ENCODE measurements at places on chromosomes 12 and 14. TPM values are rescaled to one million over a fixed set of nuclear protein-coding genes. Genes with fewer than 3 reads are reported as not detected.

The TCL1A gene
- not detected for total RNA-seq

The GPR65 gene
- total RNA-seq: not detected

The PHLDA1 gene
- total RNA-seq: 42.6 TPM

The IL23A gene
- 0.35 TPM for total RNA-seq

The SERPINA3 gene
- total RNA-seq: 433 TPM

The SLC25A47 gene
- 1.0 TPM for total RNA-seq

The HSP90AA1 gene
- 1,509 TPM for total RNA-seq

DNA sequence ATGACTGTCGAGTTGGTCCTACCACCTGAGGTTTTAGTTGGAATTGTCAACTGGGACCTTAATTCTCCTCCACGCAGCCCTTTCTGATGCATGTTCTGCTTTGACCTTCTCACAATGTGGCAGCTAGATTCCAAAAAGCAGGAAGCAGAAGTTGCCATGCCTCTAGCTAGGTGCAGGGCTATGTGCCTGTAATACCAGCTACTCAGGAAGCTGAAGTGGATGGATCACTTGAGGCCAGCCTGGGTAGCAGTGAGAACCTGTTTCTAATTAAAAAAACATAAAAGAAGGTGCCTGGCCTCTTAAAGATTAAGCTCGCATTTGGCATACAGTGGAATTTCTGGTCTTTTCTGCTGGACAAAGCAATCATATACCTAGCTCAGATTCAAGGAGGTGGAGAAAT is 77.1 kb downstream of the FGD4 start:
- no peaks in the 10 kb centered on the region for H3K36me3 ChIP-seq
- DNase-seq: no peak
- H3K4me3 ChIP-seq: no peak overlapping the region
- H3K27me3 ChIP-seq: no peaks in the 10 kb centered on the region
- H3K4me1 ChIP-seq: peaks cover 17% of the 10 kb centered on the region

- H3K27me3 ChIP-seq: no peaks in the 10 kb centered on the region
- no peak for DNase-seq
- no peak overlapping the region for H3K4me3 ChIP-seq
- H3K27ac ChIP-seq: no peak overlapping the region
- no peaks in the 10 kb centered on the region for H3K36me3 ChIP-seq
Observed at GRCh38 chr14:59785629-59786028, 84.9 kb downstream of the RTN1 start.

GRCh38 chr12:21801522-21802288 is 27.2 kb upstream of the KCNJ8 start:
- H3K27ac ChIP-seq: no peak overlapping the region
- DNase-seq: no peak
- H3K27me3 ChIP-seq: no peaks in the 10 kb centered on the region
- no peaks in the 10 kb centered on the region for H3K36me3 ChIP-seq

GRCh38 chr12:68327896-68328295 is 4.3 kb downstream of the MDM1 start:
- H3K4me1 ChIP-seq: peaks cover 11% of the 10 kb centered on the region
- DNase-seq: no peak
- H3K36me3 ChIP-seq: no peaks in the 10 kb centered on the region
- H3K27me3 ChIP-seq: no peaks in the 10 kb centered on the region
- H3K27ac ChIP-seq: no peak overlapping the region

- no peaks in the 10 kb centered on the region for H3K4me1 ChIP-seq
- no peaks in the 10 kb centered on the region for H3K36me3 ChIP-seq
- DNase-seq: no peak
- H3K27ac ChIP-seq: no peak overlapping the region
- H3K4me3 ChIP-seq: no peak overlapping the region
- H3K27me3 ChIP-seq: no peaks in the 10 kb centered on the region
Observed at GRCh38 chr12:116492703-116493324, 66.4 kb upstream of the MAP1LC3B2 start.

- H3K36me3 ChIP-seq: no peaks in the 10 kb centered on the region
- no peaks in the 10 kb centered on the region for H3K27me3 ChIP-seq
- no peak for DNase-seq
- no peak overlapping the region for H3K27ac ChIP-seq
- no peaks in the 10 kb centered on the region for H3K4me1 ChIP-seq
Observed at GRCh38 chr12:128661226-128661569, 162.6 kb downstream of the SLC15A4 start.

DNA sequence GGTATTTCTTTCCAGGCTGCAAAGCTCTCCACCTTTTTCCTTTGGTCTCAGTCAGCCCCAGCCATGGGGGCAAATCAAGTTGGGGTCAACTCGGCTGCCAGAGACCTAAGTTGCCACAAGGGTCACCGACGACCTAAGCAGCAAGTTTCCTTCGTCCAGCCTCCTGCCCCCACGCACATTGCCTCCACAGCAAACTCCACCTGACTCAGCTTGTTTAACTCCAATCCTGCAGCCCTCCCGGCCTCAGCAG is 767 bp upstream of the KCNMB4 start:
- peak overlapping the region; percentile 78 for H3K4me3 ChIP-seq
- H3K36me3 ChIP-seq: no peaks in the 10 kb centered on the region
- DNase-seq: no peak
- H3K27me3 ChIP-seq: peaks cover 21% of the 10 kb centered on the region
- no peak overlapping the region for H3K27ac ChIP-seq

GRCh38 chr14:51977075-51977474 is 12.3 kb upstream of the RTRAF start:
- H3K4me3 ChIP-seq: no peak overlapping the region
- no peaks in the 10 kb centered on the region for H3K36me3 ChIP-seq
- H3K27me3 ChIP-seq: no peaks in the 10 kb centered on the region
- no peak for DNase-seq
- no peaks in the 10 kb centered on the region for H3K4me1 ChIP-seq

DNA sequence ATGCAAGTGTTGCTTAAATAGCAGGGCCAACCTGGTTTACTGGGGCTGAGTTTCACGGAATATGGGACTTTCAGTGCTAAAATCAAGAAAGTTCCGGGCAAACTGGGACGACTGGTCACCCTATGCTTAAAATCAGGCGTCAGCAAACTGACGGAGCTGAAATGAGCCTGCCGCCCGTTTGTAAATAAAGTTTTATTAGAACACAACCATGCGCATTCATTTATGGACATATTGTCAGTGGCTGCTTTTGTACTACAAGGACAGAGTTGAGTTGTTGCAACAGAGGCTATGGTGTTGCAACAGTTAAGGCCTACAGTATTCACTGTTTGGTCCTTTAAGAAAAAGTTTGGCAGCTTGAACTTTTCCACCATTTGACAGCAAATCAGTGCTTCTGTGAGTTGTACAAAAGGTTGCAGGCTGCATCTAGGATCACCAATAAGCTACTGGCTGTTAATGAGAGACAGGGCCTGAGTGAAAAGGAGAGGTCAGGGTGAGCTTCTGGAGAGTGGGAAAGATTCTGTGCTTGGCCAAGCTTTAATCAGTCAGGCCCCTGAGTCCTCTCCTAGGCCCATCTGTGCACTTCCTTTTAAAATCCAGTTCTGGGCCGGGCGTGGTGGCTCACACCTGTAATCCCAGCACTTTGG is 13.3 kb downstream of the SELPLG start:
- peaks cover 4% of the 10 kb centered on the region for H3K27me3 ChIP-seq
- H3K4me3 ChIP-seq: no peak overlapping the region
- no peaks in the 10 kb centered on the region for H3K36me3 ChIP-seq

- H3K36me3 ChIP-seq: peaks cover 6% of the 10 kb centered on the region
- no peaks in the 10 kb centered on the region for H3K27me3 ChIP-seq
- H3K4me3 ChIP-seq: no peak overlapping the region
- DNase-seq: no peak
- H3K27ac ChIP-seq: no peak overlapping the region
Observed at GRCh38 chr12:116726694-116727093, 11.2 kb downstream of the SPRING1 start.

GRCh38 chr14:88482524-88482923 is 72.3 kb downstream of the PTPN21 start:
- H3K27ac ChIP-seq: no peak overlapping the region
- DNase-seq: no peak
- H3K4me3 ChIP-seq: no peak overlapping the region
- no peaks in the 10 kb centered on the region for H3K27me3 ChIP-seq
- H3K4me1 ChIP-seq: no peaks in the 10 kb centered on the region

GRCh38 chr12:4293299-4293965 is 19.9 kb downstream of the CCND2 start:
- H3K4me3 ChIP-seq: no peak overlapping the region
- H3K4me1 ChIP-seq: no peaks in the 10 kb centered on the region
- DNase-seq: no peak
- no peak overlapping the region for H3K27ac ChIP-seq
- H3K27me3 ChIP-seq: peaks cover 67% of the 10 kb centered on the region

DNA sequence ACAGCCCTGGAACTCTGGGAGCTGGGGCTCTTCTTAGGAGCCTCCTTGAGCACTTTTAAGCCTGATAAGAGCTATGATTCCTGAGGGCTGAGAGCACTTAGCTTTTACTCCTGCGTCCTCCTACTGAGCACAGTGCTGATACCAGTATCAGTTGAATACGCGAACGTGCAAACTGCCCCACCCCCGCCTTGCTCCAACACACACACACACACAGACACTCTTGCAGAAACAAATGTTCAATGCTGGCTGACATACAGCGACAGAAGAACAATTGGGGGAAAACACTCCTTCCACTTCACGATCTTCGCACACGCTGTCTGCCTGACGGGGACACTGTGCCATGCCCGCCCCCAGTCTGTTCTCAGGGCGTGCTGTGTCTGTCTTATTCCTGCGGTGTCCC is 57.2 kb upstream of the DLK1 start:
- H3K4me3 ChIP-seq: no peak overlapping the region
- H3K27ac ChIP-seq: no peak overlapping the region
- no peak for DNase-seq
- no peaks in the 10 kb centered on the region for H3K27me3 ChIP-seq

GRCh38 chr12:77377116-77377515 is 311.7 kb upstream of the E2F7 start:
- no peak overlapping the region for H3K4me3 ChIP-seq
- H3K36me3 ChIP-seq: no peaks in the 10 kb centered on the region
- H3K4me1 ChIP-seq: no peaks in the 10 kb centered on the region
- no peak overlapping the region for H3K27ac ChIP-seq
- H3K27me3 ChIP-seq: no peaks in the 10 kb centered on the region

DNA sequence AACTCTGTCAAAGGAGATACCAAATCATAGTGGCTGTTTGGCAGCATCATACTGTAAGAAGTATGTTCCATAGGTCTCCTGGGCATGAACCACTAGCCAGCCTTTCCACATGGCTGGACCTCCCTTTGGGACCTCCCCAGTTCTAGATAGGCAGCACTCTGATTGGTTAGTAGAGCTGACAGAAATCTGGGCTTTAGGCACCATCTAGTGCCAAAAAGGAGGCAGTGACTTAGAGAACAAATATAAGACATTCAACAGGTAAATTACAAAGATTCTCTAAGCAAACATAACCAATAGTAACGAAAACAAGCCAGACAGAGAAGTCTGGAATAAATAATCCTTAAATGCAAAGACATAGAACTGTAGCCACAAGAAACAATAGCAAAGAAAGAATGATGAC is 148.0 kb upstream of the PDE3A start:
- DNase-seq: no peak
- H3K27ac ChIP-seq: no peak overlapping the region
- H3K4me1 ChIP-seq: no peaks in the 10 kb centered on the region
- no peaks in the 10 kb centered on the region for H3K27me3 ChIP-seq

DNA sequence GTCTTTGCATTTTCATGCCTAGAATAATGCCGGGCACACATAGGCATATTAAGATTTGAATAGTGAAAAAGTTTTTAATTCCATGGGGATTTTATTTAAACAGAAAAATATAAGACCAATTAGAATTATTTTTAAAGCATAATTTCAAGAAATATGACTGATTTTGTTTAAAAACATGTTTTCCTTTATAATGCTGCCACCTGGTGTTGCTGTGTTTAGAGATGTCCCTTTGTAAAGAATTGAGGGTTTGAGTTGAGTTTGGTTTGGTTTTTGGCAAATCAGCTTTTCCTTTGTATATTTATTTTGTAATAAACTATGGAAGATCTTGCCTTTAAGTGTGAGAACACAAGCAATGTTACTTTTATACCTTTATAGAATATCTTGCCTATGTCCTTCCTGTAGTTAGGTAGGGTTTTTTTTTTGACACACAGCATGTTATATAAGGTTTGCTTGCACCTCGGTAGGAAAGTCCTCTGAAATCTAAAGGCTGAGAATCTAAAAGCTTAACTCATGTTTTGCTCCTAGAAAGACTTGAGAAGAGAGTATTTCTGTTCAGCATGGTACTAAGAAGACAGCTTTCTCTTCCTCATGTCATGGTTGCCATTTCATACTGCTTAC is 31.4 kb upstream of the SNAPC1 start:
- no peaks in the 10 kb centered on the region for H3K4me1 ChIP-seq
- H3K27me3 ChIP-seq: no peaks in the 10 kb centered on the region
- no peak overlapping the region for H3K4me3 ChIP-seq
- no peak for DNase-seq

- H3K27me3 ChIP-seq: no peaks in the 10 kb centered on the region
- H3K4me1 ChIP-seq: peaks cover under 1% of the 10 kb centered on the region
- no peaks in the 10 kb centered on the region for H3K36me3 ChIP-seq
Observed at GRCh38 chr12:30813525-30814294, 59.0 kb upstream of the CAPRIN2 start.

DNA sequence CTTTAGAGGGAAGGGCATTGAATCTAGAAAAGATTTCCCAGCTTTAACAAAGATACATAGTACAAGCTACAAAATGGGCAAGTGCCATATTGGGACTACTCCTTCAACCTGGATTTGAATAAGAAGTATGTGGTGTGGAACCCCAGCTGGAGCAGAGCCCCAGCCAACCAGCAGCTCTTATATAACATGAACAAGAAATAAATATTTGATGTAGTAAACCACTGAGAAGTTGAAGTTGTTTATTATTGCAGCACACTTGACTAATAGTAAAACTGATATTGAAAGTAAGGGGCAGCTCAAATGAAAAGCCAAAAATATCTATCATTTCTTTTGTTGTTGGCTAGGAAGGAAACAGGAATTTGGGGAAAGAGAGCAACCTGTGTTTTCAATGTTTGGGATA is 701.8 kb downstream of the TMTC2 start:
- no peaks in the 10 kb centered on the region for H3K27me3 ChIP-seq
- H3K27ac ChIP-seq: no peak overlapping the region
- no peaks in the 10 kb centered on the region for H3K36me3 ChIP-seq
- H3K4me3 ChIP-seq: no peak overlapping the region

GRCh38 chr14:77186911-77187648 is 5.5 kb downstream of the TMEM63C start:
- peaks cover 52% of the 10 kb centered on the region for H3K4me1 ChIP-seq
- no peak overlapping the region for H3K27ac ChIP-seq
- H3K4me3 ChIP-seq: peak overlapping the region; percentile 39
- peaks cover 14% of the 10 kb centered on the region for H3K27me3 ChIP-seq

- H3K4me3 ChIP-seq: no peak overlapping the region
- no peak for DNase-seq
- no peaks in the 10 kb centered on the region for H3K36me3 ChIP-seq
- H3K27ac ChIP-seq: no peak overlapping the region
- no peaks in the 10 kb centered on the region for H3K4me1 ChIP-seq
- no peaks in the 10 kb centered on the region for H3K27me3 ChIP-seq
Observed at GRCh38 chr14:50410071-50410470, 13.4 kb upstream of the CDKL1 start.

- H3K27me3 ChIP-seq: peaks cover 8% of the 10 kb centered on the region
- H3K4me1 ChIP-seq: peaks cover 22% of the 10 kb centered on the region
- peak; percentile 72 for DNase-seq
Observed at GRCh38 chr14:64758691-64759554, 54.7 kb downstream of the PLEKHG3 start.

Measured in HepG2 (cell line).